ENCODE measurements at places on chromosomes 5 and 9.

- DNase-seq = no peak
Observed at GRCh38 chr5:66987126-66987525, 209.5 kb downstream of the CD180 start.

- DNase-seq = no peak
Observed at GRCh38 chr5:138996120-138996519, 121.0 kb upstream of the LRRTM2 start.

- no peak for DNase-seq
Observed at GRCh38 chr9:109171926-109172325, 4.9 kb upstream of the FRRS1L start.

- no peak for DNase-seq
Observed at GRCh38 chr9:93546356-93546755, 30.0 kb upstream of the PHF2 start.

- no peak for DNase-seq
Observed at GRCh38 chr9:21381448-21382339, 3.5 kb downstream of the IFNA2 start.

DNA sequence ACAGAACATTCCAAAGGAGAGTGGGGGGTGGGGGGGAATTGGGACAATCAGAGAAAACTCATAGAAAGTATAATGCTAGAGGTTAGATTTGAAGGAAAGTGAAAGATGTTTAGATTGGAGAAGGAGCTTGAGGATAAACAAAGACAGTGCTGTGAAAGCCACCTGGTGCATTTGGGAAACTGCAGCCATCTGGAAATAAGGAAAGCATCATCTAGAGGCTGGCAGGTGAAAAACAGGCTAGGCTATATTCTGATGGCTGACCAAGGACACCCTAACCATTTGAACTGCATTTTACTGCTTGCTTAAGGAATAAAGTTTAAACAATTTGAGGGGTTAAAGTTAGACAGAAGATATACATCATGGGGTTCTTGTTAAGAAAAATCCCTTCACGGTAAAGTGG, 296.4 kb downstream of the CETN3 start:
- DNase-seq = no peak

DNA sequence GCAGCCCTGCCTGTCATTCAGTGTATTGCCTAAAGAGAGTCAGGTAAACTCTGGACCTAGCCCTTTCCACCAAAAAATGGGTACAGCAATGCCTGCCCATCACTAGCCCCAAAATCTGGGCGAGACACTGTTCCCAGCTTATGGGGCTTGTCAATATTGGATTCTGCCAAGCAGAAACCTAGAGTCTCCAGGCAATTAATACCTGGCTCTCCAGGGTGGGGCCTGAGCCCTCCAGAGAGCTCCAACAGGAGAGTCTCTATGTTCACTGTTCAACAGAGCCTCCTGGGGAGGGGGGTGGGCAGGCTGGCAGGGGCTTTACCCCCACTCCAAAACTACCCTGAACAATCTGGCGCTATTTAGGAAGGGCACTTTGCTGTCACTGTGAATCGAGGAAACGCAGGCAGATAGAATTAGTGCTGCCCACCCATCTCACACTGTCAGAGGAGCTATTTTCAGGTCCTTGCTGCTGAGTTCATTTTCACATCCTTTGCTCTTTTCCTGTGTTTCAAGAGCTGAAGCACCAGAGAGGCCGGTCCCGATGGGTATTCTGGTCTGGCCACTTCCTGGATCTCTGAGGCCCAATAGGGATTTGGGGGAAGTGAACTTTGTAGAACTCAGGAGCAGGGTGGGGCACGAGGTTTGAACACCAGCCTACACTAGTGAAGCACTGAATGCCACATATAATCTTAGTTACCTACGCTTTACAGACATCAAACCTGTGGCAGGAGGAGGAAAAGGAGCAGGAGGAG, 121.8 kb downstream of the C5orf15 start:
- no peak for DNase-seq

GRCh38 chr5:105530716-105531261, 1968.2 kb upstream of the NUDT12 start:
- DNase-seq = no peak
